ENCODE measurements at places on chromosomes 7 and 10. TPM values are rescaled to one million over a fixed set of nuclear protein-coding genes. Genes with fewer than 3 reads are reported as not detected.

The NKX2-3 gene
- polyA plus RNA-seq = not detected

The UCN3 gene
- polyA plus RNA-seq = 3.3 TPM

GRCh38 chr7:5421714-5422395 is 1.8 kb downstream of the TNRC18 start:
- DNase-seq = no peak

GRCh38 chr10:5094265-5095205 is at the start of gene AKR1C3:
Gene AKR1C3 (plus strand): TSS chr10:5094414. CDS start chr10:5094445, 31 bp downstream.
- DNase-seq = no peak

- DNase-seq = no peak
Measured at GRCh38 chr7:117750612-117751563, 122.4 kb downstream of the CTTNBP2 start.

- DNase-seq = no peak
Measured at GRCh38 chr10:71052076-71052660, 160.2 kb upstream of the UNC5B start.
